ENCODE measurements at places on chromosomes 5 and 9.

DNA sequence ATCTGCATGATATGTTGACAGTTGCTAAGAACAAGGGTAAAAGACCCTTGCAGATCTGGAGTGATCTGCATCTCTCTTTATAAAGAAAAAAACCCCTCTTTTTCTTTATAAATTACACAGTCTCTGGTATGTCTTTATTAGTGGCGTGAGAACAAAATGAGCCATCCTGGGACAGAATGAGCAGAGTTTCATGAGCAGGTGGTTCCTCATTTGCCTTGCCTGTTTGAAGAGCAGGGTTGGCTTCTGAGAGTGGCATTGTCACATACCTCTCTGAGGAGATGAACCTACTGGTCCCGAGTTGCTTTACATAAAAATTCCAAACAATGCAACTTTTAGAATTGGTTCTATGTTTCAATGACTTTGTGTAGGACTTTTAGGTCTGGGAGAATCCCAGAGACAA is 94.3 kb downstream of the INSYN2B start:
- DNase-seq, result no peak

DNA sequence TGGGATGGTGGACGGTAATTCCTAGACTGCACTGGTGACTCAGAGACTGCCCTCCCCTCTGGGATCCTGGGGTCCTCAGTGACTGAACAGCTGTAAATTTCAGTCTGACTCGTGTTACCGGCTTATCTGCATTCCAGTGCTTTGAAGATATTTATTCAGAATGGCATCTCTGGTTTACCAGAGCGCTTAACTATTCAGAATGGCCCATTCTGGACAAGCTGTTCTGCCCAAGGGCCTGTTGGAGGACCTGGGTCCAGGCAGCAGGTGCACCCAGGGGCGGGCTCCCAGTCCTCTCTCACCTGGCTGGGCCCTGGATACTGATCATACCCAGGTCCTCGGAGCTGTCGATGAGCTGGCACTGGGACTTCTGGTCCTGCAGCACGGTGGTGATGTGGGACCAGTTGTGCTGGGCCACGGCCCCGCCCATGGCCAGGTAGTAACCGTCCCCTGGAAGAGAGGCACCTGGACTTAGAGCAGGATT is 48.0 kb downstream of the SARDH start:
- no peak for DNase-seq

- DNase-seq, result no peak
Measured at GRCh38 chr9:16363073-16363781, 507.2 kb downstream of the BNC2 start.

DNA sequence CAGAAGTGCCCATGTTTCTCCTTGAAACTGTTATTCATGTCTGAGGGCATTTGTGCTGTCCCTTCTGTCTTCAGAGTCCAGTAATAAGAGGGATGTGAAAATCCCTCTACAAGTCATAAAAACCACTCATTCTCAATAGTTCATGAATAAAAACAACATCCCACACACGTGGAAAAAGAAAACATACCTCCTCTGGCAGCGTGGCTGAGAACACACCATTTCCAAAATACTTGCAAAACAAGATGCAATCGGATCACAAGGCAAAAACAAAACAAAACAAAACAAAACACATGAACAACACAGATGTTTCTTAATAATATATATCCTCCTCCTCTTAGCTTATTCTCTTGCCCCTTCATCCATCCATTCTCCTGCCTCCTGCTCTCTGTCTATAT is 71.0 kb upstream of the EQTN start:
- no peak for DNase-seq

DNA sequence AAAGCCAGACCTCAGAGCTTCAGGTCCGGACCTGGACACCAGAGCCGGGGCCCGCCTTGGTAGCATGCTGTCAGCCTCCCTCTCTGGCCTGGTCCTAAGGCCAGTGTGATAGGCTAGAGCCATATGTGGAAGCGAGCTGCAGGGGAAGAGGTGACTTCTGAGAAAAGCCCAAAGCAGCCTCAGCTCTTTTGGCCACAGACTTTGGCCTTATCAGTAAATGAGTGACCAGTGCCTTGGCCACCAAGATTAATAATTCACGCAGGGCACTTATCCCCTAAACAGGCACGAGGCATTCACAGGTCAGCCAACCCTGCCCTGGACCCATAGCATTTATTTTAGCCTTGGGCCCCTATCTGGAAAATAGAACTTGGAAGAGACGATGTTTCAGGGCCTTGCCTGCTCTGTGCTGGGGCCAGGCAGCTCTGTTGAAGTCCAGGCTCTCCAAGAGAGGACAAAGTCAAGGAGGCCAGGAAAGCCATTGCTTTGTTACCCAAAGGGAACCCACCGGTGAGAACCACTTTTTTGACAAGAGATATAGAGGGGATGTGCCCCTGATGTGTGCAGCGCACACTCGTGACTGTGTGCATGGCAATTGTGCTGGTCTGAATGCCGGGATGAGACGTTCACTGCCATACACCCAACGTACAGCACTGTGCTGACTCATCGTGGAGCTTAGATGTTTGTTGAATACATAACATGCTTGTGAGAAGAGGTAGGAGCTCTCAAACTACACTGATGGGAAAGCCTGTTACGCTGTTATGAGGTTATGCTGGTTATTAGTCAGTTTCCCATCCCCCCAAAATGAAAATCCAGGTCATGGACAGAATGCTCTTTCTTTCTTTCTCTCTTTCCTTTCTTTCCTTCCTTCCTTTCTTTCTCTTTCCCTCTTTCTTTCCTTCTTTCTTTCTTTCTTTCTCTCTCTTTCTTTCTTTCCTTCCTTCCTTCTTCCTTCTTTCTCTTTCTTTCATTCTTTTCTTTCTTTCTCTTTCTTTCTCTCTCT is 5.0 kb upstream of the SLC34A1 start:
- no peak for DNase-seq

GRCh38 chr9:131562032-131562959 is 17.0 kb downstream of the PRRT1B start:
- DNase-seq, result no peak

GRCh38 chr5:158770506-158770905 is 329.2 kb downstream of the EBF1 start:
- no peak for DNase-seq

- no peak for DNase-seq
Measured at GRCh38 chr9:77544546-77544945, 103.6 kb downstream of the GNA14 start.

DNA sequence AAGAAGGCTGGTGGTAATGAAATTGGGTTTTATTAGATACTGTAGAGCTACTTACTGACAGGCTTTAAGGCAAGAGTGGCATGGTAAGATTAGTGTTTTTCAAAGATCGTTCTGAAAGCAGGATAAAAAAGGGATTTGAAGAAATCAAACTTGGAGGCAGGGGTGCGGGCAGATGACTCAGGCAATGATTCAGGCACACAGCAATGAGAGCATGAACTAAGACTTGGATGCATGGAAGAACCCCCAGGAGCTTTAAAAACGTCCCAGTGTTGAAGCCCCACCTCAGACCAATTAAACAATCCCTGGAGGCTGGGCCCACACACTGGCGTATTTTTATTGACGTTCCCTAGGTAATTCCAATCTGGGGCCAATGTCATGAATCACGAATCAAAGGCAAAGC is 102.5 kb downstream of the SREK1 start:
- DNase-seq, result no peak

DNA sequence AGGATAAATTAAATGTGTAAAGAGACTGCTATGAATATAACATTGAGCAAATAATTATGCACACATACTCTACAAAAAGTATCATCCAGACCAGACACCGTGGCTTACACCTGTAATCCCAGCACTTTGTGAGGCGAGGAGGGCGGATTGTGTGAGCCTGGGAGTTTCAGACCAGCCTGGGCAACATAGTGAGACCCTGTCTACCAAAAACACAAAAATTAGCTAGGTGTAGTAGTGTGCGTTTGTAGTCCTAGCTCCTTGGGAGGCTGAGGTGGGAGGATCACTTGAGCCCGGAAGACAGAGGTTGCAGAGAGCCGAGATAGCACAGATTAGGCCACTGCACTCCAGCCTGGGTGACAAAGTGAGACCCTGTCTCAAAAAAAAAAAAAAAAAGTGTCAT is 2.4 kb upstream of the CDC42SE2 start:
- DNase-seq, result no peak

DNA sequence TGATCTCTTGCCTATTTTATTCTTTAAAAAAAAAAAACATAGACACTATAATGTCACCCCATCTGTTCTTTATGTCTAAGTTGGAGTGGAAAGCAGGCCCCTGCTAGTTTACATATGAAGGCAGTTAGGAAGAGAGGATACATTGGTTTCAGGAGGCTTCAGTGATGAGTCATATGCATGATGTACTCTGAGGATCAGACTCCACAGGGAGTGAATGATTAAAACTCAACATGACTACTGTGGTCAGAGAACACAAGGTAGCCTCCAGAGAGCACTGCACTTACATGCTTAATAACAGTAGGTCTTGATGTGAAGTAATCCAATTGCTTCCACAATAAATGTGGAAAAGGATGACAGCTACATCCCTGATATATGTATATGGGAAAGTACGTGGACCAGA is 22.7 kb upstream of the FSTL4 start:
- DNase-seq, result no peak

- DNase-seq, result no peak
Measured at GRCh38 chr9:38181232-38181631, 112.2 kb upstream of the SHB start.

DNA sequence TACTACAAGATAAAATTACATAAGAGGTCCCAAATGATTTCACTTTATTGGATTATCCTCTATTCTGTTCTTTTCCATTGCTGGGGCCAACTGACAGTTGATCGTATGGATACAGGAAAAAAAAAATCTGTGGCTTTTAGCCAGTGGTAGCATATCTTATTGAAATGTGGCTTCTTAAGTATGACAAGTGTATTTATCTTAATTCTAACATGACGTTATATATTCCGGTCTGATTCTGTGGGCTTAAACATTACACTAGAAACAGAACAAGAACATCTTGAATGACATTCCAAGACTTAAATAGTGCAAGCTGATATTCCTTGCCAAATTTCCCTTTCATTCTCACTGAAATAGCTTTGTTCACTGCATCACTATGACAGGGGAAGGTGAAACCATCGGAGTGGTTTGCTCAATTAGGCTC is 117.9 kb downstream of the INSYN2B start:
- no peak for DNase-seq

GRCh38 chr9:16771356-16771755 is 99.1 kb downstream of the BNC2 start:
- no peak for DNase-seq

DNA sequence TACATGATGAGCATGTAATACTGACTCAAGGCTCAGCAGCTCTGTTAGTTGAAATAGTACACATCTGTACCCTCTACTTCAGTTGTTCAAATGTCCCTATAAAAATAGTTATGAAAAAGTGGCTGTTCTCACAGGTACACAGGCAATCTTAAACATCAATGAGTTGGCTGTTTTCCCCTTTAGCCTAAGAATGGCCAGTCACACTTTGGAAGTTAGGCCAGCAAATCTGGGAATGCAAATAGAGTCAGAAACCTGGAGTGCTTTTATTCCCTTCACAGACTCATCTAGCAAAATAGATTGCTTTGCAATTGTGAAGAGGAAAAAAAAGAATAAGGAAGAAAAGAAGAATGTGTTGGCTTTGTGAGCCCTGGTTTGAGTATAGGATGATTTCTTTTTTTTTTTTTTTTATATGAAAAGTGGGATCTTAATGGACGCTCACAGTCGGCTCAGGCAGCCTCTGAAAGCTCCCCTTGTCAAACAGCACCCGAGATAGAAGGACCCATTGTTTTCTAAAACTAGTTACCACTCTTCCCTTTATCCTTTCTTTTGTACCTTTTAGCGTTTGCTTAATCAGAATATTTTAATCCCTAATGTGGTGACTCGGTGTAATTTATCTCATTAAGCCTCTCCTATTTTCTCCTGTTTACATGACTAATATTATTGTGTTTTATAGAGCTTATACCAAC is 27.9 kb upstream of the TLE1 start:
- no peak for DNase-seq

DNA sequence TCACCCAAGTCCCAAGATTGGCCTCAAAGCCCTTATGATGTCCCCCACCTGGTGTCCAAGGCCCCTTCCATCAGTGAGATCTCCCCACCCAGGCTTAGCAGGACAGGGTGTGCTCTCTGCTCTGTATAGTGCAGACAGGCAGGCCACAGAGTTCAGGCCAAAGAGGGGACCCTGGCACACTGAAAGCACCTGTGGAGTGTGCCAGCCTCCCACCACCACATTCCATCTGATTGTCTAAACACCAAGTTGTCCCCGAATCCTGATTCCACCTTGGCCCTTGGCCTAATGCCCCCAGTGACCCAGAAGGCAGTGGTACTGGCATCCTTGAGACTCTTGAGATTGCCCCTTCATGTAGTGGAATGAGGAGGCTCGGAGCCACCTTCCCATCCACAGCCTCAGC is 5.4 kb downstream of the SPINK4 start:
- DNase-seq, result no peak

GRCh38 chr5:107875833-107876232 is 205.1 kb upstream of the EFNA5 start:
- no peak for DNase-seq

- DNase-seq, result no peak
Measured at GRCh38 chr9:27497883-27498417, 26.1 kb upstream of the IFNK start.

- no peak for DNase-seq
Measured at GRCh38 chr5:97094579-97095317, 47.7 kb downstream of the LIX1 start.

DNA sequence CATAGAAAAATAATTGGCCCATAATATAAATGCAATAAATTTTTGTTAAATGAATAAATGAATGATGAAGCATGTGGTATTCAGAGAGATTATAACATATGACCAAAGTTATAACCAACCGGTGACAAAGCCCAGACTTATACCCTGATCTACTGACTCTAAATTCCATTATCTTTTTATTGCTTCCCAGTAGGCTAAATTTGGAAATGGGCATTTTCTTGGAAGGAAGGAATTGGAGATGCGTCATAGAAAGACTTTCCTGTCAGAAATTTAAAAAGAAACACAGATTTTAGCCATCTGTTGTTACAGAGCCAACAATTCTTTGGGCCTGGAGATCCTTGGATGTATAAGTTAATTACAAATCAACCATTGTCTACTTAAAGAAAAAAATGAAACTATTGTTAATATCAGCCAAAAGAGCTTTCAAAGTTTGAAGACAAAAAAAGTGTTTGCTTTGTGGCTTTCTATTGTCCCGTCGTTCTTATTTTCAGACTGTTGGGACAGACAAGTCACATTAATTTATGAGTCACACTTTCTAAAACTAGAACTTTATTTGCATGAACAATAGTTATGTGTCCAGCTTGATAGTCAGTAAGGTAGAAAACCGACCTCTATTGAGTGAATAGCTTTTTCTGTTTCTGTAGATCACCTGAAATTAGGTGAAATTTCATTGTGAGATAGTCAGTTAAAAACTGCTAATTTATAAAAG is 428.7 kb downstream of the GABRG2 start:
- no peak for DNase-seq

DNA sequence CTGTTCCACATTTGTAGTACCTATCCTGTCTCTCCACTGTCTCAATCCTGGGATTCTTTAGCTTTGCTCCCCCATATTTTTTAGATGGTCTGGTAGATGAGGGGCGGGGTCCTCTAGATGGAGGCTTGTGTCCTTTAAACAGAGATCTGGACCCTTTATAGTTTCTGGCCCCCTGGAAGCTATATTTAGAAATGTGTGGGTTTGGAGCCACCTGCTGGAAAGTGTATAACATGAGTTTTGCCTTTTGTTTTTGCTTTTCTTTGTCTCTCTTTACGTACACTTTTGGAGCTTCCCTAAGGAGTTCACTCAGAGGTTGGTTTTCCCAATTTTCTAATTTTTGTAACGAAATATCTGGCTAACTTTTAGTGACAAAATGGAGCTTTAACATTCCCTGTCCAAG is 110.7 kb downstream of the CFAP95 start:
- no peak for DNase-seq

GRCh38 chr5:109485030-109485429 is 75.3 kb upstream of the PJA2 start:
- DNase-seq, result no peak

Data from activated T-helper 1 cell treated with Interleukin-2 at 50 U/mL for 16 hours (primary cell).